ENCODE measurements at places on chromosomes 11 and 22.

GRCh38 chr11:31761636-31762035, 49.5 kb downstream of the PAX6 start:
- no peak for DNase-seq

DNA sequence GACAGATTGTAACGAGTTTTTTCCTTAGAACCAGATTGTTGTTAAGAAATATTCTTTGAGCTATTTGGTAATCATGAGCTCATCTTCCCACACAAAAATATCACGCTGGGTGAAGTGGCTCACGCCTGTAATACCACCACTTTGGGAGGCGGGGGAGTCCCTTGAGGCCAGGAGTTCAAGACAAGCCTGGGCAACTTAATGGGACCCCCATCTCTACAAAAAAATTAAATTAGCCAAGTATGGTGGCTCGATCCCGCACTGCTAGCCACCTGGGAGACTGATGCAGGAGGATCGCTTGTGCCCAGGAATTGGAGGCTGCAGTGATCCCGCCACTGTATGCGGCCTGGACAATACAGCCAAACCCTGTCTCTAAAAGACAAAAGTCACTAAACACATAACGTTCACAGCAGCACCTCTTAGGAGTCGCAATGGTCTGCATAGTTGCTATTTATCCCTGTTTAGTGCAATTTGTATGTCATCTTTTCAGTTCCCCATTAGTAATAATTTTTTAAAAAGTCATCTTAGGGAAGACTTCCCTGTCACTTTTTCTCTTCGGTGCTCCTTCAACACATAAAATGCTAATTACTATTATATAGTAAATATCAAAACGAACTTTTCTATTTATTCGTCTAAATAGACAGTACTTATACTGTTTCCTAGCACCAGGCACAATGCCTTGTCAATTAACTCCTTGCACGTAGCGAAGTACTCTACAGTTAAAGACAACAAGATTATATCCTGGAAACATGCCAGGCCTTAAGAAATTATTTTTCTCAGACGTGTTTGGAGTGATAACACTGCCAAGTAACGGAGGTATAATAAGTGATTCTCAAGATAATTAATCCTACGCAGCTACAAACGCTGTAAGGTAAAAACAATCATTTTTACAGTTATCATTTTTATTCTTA, 1.1 kb downstream of the ST13 start:
- peak; percentile 4 for DNase-seq

GRCh38 chr11:128874427-128874826, 7.3 kb upstream of the KCNJ1 start:
- no peak for DNase-seq

- no peak for DNase-seq
These were observed 273.4 kb downstream of the TTC28 start for GRCh38 chr22:28406246-28406645.

- no peak for DNase-seq
These were observed 9.6 kb upstream of the SERGEF start for GRCh38 chr11:18022419-18022818.

GRCh38 chr11:121328967-121329679, 36.6 kb downstream of the SC5D start:
- peak; percentile 54 for DNase-seq

DNA sequence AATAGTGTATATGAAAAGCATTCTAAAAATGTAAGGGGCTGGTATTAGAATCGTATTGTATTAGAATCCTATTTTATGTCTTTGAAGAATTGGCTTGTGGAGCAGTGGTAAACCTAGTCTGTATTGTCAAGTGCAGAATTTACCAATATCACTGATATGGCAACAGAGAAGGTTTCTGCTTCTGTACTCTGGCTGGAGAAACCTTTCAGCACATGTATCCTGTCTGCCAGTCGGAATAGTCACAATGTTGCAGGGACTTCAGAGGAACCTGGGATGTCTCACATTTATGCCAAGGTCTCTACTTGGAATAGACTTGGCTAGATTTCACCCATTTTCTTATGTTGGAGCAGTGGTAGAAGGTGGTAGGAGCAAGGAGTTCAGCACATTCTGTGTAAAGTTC, 4.4 kb downstream of the MTMR3 start:
- DNase-seq: no peak

- no peak for DNase-seq
These were observed 924.4 kb upstream of the TENM4 start for GRCh38 chr11:80365076-80365725.

DNA sequence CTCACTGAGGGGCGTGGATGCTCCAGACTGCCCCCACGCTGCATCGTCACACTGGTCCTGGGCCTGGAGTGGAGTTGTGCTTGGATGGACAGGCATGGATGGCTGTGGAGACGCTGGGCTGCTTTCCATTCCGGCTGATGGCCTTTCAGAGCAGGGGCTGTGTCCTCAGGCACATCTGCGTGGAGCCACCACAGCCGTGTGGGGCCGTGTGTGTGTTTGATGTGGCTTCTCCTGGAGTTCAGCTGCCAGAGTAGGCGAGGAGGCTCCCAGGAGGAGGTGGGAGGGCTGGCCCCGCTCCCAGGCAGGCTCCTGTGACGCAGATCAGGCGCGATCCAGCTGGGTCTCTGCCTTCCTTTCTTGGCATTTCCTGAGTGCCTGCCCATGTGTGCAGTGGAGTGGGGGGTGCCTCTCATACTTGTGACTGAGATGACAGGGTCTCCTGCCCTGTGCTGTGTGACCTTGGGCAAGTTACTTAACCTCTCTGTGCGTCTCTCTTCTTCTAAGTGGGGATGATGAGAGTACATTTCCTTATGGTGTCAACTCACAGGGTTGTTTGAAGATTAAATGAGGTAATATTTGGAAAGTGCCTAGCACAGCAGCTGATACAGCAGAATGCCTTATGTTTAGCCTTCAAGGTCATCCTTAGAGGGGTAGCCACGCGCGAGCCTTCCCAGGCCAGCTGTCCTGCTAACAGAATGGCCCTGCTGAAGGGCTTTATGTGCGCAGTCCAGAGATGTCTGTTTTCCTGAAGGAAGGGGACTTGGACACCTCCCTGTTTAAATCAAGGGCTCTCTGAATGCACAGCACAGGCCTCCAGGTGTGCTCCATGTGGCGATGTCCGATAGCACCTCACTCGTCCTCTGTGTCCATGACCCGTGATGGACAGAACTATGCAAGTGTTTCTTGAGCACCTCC, 33.5 kb downstream of the GLB1L2 start:
- DNase-seq: no peak

DNA sequence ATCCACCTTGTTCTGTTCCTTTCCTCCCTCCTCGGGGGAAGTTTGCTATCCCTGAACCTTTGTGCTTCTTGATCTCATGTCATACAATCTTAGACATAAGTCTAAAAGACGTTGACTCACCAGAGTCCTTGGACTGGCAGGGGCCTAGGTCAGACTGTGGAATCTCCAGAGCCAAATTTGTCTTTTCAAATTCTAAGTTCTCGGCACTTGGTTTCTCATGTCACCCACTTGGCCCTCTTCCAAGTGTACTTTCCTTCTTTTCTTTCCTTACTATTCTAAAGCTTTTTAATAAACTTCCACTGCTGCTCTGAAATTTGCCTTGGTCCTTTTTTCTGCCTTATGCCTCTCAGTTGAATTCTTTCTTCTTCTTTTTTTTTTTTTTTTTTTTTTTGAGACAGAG, 30.1 kb upstream of the SMPD1 start:
- DNase-seq: no peak

DNA sequence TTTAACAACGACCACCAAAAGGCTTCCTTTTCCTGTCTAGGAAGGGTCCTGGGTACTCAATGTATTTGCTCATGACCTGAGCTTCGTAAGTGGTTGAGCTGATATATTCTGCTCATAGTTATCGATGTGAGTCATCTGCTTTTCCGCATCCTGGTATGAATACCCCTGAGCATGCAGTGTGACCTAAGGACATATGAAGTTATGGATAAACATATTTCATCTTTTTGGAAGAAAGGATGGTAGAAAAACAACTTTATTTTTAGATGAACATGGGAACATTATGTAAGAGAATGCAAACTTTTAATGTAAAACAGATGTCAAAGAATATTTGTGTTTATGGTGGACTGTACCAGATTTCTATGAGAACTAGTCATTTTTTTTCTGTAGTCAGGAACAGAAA, 28.4 kb downstream of the TRPC6 start:
- no peak for DNase-seq

- DNase-seq: no peak
These were observed 70.3 kb downstream of the SEZ6L start for GRCh38 chr22:26239581-26239980.

GRCh38 chr22:30856741-30857502, 111.7 kb downstream of the MORC2 start:
- DNase-seq: no peak

- no peak for DNase-seq
These were observed 346 bp downstream of the FJX1 start for GRCh38 chr11:35618497-35619115.

DNA sequence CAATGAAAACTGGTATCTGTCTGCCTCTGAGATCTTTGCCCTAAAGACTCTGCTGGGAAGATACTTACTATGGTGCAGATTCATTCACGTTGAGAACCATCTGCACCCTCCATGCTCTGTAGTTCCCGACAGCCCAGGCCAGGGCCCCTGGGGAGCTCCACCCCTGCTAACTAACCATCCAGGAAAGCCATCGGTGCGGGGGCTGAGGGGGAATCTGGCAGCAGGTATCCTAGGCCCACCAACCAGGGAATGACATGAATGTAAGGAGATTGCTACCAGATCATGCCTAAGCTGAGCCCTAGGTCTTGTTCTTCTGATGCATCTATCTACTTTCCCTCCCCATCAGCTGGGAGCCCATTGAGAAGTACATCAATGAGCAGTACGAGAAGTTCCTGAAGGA, 11.3 kb upstream of the WBP2NL start:
- no peak for DNase-seq

DNA sequence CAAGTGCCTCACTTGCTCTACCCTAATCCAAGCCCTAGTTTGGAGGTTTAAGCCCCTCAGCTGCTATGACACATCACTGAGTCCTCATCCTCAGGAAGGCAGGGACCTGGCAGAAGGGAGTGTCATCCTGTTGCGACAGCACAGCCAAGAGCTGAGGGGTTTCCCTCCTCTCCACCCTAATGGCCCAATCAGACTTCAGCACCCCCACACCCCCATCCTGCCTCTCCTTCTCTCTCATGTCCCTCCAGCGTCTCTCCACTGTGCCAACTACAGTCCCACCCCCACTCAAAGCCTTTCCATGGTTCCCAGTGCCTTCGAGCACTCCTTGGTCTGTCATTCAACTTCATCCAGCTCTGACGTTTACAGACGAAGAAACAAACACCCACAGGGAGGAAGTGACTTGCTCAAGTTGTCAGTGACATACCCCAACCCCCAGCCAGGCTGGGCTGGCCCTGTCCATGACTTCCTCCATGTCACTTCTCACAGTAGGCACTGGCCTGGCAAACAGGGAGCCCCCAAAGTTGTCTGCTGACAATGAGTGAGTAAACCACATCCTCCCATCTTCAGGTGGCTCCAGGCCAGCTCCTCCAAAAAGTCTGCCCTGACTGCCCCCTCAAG, 15.6 kb downstream of the ARAP1 start:
- no peak for DNase-seq

- DNase-seq: no peak
These were observed 10.4 kb downstream of the MLC1 start for GRCh38 chr22:50074551-50075530.

GRCh38 chr22:46625113-46625842, 5.1 kb downstream of the GRAMD4 start:
- DNase-seq: no peak

DNA sequence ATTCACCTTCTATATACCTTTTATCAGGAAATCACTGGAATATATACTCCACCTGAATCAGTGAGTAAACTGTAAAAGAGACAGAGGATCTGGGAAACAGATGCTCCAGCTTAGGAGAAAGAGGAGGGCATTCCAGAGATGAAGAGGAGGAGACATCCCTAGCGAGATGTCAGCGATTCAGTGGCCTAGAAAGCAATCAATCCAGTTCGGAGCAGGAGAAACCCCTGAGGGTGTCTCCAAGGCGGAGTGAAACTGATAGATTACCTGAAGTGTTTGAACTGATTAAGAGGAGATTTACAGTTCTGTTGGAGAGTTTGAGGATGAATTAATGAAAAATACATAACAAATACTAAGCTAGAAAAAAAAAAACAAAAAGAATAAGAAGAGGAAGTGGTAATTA, 24.5 kb upstream of the TNRC6B start:
- no peak for DNase-seq

DNA sequence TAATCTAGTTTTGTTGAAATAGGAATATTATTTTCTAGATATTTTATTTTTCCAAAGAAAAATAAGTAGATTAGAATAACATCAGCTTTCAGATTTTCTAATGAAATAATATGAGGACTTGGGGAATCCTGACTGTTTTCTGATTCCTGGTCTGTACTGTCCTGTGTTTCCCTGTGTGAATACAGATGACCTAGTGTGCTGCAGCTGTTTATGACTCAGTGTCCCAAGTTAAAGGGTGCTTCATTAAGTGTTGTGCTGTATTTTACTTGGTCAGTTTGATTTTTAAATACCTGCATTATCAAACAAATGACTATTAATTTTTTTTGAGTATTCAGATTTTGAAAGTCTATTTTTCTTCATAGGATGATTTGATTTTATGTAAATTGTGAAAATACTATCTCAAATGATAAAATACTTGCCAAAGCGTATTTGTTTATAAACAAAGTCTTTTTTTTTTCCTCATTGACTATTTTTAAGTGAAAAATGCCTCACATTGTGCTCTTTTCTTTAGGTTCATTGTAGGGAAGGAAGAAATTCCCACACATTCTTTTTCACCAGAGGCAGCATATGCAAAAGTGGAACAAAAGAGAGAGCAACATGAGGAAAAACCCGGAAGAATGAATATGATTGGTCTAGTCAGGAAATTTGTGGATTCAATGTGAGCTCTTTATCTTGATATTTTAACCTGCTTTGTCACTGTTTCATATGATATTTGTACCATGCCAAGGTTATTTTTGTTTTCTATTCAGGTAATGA, 264.2 kb downstream of the TMEM135 start:
- no peak for DNase-seq

GRCh38 chr22:20185750-20186149, 34.9 kb upstream of the CCDC188 start:
- no peak for DNase-seq

GRCh38 chr22:46737105-46737975, 712 bp downstream of the CERK start:
- DNase-seq: no peak

- DNase-seq: no peak
These were observed 648.4 kb downstream of the ETS1 start for GRCh38 chr11:127939000-127939399.
